Panc1 (cell line): ENCODE measurements at places on chromosomes 5 and 9. TPM values are rescaled to one million over a fixed set of nuclear protein-coding genes. Genes with fewer than 3 reads are reported as not detected.

The ABCA1 gene
- total RNA-seq: 2.6 TPM

DNA sequence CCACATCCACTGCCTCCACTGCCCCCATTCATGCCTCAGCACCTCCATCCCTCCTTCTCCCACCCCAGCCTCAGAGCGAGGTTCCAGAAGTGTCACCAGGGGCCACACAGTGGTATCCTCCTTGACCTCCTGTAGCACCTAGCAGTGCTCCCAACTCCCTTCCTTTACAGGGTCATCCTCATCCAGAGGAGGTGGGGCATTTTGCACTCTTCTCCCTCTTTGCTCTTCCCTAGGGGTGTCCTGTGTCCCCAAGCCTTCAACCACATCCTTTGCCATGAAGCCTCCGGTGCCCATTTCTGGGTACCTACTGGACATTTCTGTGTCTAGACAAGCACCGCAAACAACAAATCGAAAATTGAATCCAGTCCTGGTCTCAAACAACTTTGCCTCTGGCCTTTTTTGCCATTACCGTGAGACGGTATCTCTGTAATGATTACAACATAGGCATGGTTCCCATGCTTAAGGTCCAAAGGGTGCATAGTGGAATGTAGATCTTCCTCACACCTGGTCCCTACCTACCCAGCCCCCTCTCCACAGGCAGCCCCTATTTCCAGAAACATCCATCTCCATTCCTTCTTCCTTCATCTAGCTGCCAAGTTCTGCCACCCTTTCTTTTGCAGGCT is 17.6 kb downstream of the WWC1 start:
- no peaks in the 10 kb centered on the region for H3K4me1 ChIP-seq
- no peaks in the 10 kb centered on the region for H3K27me3 ChIP-seq
- no peak overlapping the region for H3K27ac ChIP-seq
- no peak for DNase-seq

DNA sequence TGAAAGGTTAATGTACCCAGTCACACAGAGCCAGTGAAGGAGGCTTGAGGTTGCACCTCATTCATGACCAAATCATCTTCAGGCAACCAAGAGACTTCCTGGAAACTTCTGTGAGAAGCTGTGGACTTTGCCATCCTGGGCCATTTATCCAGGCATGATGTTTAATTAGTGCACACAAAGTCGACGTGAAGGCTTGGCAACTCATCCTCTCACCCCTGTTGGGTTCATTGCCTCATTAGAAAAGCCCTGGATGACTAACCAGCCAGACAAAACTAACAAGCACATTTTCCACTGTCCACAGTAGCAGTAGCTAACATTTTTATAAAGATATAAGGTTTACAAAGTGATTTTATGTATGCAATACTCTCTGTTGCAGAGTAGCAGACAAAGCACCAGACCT is 65.7 kb upstream of the ZNF462 start:
- H3K36me3 ChIP-seq: no peaks in the 10 kb centered on the region
- no peaks in the 10 kb centered on the region for H3K27me3 ChIP-seq
- no peak overlapping the region for H3K4me3 ChIP-seq
- H3K27ac ChIP-seq: no peak overlapping the region
- no peaks in the 10 kb centered on the region for H3K4me1 ChIP-seq

The LHX2 gene
- 0.36 TPM for total RNA-seq

The TMEM171 gene
- 2.1 TPM for total RNA-seq

DNA sequence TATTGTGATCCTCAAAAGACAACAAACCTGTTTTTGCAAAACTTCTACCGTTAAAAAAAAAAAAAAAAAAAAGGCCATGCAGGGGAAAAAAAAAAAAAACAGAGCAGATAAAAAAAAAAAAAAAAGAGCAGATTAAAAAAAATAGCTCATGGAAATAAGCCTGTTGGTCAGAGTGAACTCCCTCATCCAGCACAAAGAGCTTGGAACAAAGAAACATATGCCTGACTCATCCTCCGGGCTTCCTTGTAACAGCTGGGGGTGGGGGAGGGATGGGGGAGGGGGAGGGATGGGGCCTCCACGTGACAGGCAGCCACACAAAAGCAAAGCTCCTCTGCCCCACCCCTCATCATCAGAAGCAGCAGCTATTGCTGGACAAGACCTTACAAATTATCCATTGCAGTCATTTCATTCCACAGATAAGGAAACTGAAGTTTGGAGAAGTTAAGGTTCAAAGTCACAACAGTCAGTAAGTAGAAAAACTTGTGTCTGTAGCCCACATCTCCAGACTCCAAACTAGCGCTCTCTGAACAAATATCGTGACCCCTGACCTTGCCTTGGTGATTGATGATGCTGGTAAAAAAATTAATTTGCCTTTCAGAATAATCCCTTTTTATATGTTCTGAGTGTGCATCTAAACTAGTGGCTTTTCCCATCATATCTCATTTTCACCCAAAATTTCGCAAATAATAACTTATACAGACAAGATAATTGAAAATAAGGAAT is 38.9 kb downstream of the SLC35D2 start:
- DNase-seq: no peak
- H3K4me3 ChIP-seq: no peak overlapping the region
- no peak overlapping the region for H3K27ac ChIP-seq
- peaks cover 16% of the 10 kb centered on the region; the same call in 1 of the 2 replicates for H3K4me1 ChIP-seq
- no peaks in the 10 kb centered on the region for H3K27me3 ChIP-seq
- H3K36me3 ChIP-seq: no peaks in the 10 kb centered on the region

- DNase-seq: no peak
- no peak overlapping the region for H3K27ac ChIP-seq
- H3K4me1 ChIP-seq: no peaks in the 10 kb centered on the region
- no peaks in the 10 kb centered on the region for H3K36me3 ChIP-seq
- H3K27me3 ChIP-seq: no peaks in the 10 kb centered on the region
These were observed 145.0 kb upstream of the COL5A1 start for GRCh38 chr9:134496413-134497282.

DNA sequence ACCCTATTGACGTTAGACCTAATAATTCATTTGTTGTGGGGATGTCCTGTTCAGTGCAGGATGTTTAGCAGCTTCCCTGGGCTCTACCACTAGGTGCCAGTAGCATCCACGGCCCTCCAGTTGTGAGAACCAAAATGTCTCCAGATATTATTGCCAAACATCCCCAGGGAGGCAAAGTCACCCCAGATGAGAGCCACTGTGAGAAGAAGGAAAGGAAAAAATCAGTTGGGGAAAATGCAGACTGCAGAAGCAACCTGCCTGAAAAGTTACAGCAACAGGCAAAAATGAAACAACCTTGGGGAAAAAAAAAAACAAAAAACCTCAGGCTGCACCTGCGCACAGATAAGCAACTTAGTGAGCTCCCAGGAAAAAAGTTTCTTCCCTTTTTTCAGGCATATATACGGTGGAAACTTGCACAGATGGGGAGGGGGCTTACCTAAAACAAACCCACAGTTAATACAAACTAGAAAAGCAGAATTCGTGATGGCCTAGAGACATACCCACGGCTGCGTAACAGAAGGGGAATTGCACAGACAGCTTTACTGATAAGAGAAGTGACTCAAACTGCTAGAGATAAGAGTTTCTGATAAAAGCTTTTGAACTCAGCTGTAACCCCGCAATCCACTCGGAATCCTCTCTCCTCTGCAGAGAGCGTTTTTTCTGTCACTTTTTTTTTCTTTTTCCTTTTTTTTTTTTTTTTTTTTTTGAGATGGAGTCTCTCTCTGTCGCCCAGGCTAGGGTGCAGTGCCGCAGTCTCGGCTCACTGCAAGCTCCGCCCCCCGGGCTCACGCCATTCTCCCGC is 29.8 kb upstream of the FBP1 start:
- peak overlapping the region; percentile 43 for H3K4me3 ChIP-seq
- no peaks in the 10 kb centered on the region; the same call in 1 of the 2 replicates for H3K4me1 ChIP-seq
- DNase-seq: peak; percentile 67
- no peaks in the 10 kb centered on the region for H3K36me3 ChIP-seq
- H3K27me3 ChIP-seq: no peaks in the 10 kb centered on the region

- H3K27me3 ChIP-seq: no peaks in the 10 kb centered on the region
- DNase-seq: no peak
- no peaks in the 10 kb centered on the region for H3K36me3 ChIP-seq
- no peak overlapping the region for H3K27ac ChIP-seq
These were observed 197.3 kb downstream of the BNC2 start for GRCh38 chr9:16673171-16673570.

- no peaks in the 10 kb centered on the region for H3K27me3 ChIP-seq
- no peaks in the 10 kb centered on the region for H3K4me1 ChIP-seq
- no peak overlapping the region for H3K4me3 ChIP-seq
- no peak overlapping the region for H3K27ac ChIP-seq
These were observed 85.8 kb downstream of the MTREX start for GRCh38 chr5:55393501-55394175.

DNA sequence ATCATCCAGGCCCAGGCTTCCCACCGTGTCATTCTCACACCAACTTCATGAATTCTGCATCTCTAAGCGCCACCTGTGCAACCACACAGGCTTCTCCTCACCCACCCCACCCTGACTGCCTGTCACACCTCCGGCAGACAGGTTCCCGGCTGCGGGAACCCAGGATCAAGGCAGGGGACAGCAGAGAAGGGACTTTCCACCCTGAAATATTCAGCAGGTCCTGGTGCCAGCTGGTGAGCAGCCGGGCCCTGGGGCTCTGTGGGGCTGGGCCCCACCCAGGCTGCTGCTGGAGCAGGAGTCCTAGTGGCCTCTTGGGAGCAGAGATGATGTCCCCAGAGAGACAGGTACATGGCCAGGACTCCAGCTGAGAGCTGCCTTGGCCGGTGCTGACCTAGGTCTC is 12.7 kb downstream of the ANXA6 start:
- no peak for DNase-seq
- H3K4me1 ChIP-seq: no peaks in the 10 kb centered on the region
- no peak overlapping the region for H3K4me3 ChIP-seq
- no peaks in the 10 kb centered on the region for H3K27me3 ChIP-seq
- no peak overlapping the region for H3K27ac ChIP-seq
- no peaks in the 10 kb centered on the region for H3K36me3 ChIP-seq

The NUDT12 gene
- 9.2 TPM for total RNA-seq

DNA sequence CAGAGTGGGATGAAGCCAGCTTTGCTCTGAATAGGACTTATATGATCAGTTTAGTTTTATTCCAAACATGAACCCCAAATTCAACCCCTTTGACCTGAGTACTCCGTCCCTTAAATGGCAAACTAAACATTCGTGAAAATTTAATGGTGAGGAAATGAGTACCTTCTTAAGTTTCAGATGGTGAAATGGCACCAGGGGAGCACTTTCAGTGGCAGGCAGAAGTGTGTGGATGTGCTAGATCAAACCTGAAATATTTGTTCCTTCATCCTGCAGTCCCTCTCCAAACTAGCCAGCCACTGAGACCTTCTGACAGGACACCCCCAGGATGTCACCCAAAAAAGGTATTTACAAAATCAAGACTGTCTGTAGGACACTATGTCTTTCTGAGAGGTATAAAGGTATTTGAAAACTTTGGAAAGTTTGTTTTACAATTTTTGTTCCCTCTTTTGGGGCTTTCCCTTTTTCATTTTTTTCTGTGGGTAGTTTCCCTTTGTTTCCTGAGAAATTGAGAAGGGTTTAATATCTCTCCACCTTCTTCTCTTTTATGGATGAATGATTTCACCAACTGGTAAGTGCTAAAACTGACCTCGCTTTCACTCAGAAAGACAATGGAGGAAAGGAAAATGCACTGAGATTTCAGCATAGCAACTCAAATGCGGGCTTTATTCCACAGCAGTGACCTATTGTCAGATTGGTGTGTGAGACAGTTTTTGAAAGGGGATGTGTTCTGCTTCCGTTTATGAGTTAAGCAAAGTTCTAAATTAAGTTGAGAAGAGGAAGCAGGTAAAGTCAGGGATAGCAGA is 127.1 kb downstream of the TMC1 start:
- no peak for DNase-seq
- H3K36me3 ChIP-seq: no peaks in the 10 kb centered on the region
- no peaks in the 10 kb centered on the region for H3K27me3 ChIP-seq

GRCh38 chr9:7028591-7028990 is 270.8 kb downstream of the KDM4C start:
- no peaks in the 10 kb centered on the region for H3K36me3 ChIP-seq
- no peak overlapping the region for H3K4me3 ChIP-seq
- DNase-seq: no peak
- H3K27me3 ChIP-seq: no peaks in the 10 kb centered on the region
- no peaks in the 10 kb centered on the region for H3K4me1 ChIP-seq
- H3K27ac ChIP-seq: no peak overlapping the region

The FCN2 gene
- total RNA-seq: not detected

DNA sequence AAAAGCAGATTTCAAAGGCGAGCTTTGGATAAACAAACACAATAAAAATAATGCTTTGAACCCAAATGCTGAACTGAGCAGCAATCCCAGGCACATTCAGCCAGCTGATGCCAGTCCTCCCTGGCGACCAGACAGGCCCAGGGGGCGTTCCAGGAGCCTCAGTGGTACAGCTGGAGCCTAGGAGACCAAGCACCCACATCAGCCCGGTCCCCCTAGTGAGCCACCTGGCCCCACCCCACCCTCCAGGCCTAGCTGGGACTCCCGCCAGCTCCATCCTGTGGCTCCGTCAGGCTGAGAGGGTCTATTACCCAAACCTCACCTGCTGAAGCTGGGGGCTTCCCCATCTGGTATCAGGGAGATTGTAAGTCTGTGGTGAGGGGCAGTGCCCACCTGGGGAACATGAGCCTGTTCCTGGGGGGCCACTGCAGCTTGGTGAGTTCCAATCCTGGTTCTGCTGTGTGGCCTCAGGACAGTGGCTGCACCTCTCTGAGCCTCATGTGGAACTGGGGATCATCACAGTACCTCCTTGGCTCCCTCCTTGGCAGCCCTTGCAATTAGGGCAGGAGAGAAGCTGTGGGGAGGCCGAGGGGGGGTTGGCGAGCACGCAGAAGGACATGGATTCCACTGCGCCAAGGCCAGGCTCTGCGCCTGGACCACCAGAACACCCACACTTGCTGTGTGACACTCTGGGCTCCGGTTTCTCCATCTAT is 16.7 kb downstream of the C9orf50 start:
- H3K36me3 ChIP-seq: no peaks in the 10 kb centered on the region
- H3K4me1 ChIP-seq: peaks cover 17% of the 10 kb centered on the region
- H3K27me3 ChIP-seq: no peaks in the 10 kb centered on the region
- H3K4me3 ChIP-seq: no peak overlapping the region
- no peak overlapping the region for H3K27ac ChIP-seq
- DNase-seq: no peak

- H3K36me3 ChIP-seq: no peaks in the 10 kb centered on the region
- no peak overlapping the region for H3K27ac ChIP-seq
- H3K4me1 ChIP-seq: no peaks in the 10 kb centered on the region
- DNase-seq: no peak
- no peak overlapping the region for H3K4me3 ChIP-seq
These were observed 169.4 kb upstream of the ZNF462 start for GRCh38 chr9:106693558-106693957.
